ENCODE measurements at places on chromosomes 16 and 17.

- DNase-seq, result no peak
These were observed 68.1 kb downstream of the IRF8 start for GRCh38 chr16:85967111-85967510.

- no peak for DNase-seq
These were observed 344.2 kb downstream of the CPPED1 start for GRCh38 chr16:12459391-12460063.

DNA sequence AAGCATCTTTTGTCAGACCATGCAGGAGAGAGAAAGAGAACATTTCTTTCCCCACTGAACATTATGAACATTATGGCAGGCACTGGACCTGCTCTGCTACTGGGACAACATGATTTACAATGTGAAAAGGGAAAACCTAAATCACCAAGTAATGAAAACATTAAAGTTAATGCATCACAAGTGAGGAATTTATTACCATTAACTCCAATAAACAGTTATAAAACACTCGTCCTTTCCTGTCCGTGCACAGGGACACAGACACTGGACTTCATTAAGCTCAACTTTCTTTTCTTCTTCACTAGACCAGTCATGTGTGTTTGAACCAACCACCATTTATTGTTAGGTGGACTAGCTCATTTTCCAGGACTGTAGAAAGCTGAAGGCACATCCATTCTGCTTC, 95.4 kb downstream of the SNX11 start:
- no peak for DNase-seq

DNA sequence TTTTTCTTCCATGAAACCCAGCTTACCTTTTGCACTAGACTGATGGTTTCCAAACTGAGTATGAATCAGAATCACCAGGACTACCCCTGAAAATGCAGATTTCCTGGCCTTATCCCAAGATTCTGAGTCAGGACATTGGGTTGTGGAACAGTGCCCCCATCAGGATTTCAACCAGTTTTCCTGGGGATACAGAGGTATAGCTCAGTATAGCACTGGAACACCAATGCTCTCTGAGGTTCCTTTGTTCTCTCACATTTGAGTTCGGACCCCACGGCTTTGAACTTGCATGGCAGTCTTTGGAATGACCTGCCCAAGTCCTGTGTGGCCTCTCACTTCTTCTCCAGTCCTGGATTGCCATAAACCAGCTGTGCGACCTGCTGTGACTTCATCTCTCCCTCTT, 12.8 kb upstream of the CCL8 start:
- DNase-seq, result no peak

DNA sequence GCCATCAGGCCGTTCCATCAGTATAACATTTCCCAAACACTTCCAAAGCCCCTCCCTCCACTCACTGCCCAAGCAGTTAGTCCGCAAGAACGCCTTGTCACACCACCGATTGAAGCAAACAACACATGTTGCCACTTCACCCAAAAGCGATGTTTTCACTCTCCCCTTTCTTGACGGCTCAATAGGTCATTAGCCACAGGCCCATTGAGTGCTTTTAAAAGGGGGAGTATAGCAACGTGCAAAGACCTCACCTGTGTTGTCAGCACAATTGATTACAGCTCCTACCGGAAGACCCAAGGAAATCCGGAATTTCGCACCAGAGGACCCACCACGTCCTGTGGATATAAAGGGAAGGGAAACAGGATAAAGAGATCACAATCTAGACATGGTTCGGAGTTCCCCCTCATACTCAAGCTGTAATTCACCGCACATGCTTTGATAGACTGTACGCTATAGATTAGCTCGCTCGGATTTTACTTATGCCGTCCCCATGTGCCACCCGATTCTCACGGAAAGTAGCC, 690 bp downstream of the RPL23 start:
- DNase-seq, result no peak

- DNase-seq, result no peak
These were observed 439.2 kb upstream of the SOX9 start for GRCh38 chr17:71681427-71682173.

GRCh38 chr16:29848420-29849297, 14.4 kb downstream of the CDIPT start:
- DNase-seq, result peak; percentile 41

- no peak for DNase-seq
These were observed 2.9 kb upstream of the DEF8 start for GRCh38 chr16:89945654-89946053.

DNA sequence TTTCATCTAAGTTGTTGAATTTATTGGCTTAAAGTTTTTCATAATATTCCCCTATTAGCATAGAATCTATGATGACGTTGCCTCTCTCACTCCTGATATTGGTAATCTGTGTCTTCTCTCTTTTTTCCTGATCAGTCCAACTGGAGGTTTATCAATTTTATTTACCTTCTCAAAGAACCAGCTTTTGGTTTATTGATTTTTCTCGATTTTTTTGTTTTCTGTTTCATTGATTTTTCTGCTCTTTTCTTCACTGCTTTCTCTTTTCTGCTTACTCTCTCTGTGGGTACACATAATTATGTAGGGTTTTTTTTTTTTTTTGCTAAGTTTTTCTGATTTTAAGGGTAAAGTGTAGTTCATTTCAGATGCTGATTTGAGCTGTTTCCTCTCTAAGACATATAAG, 29.7 kb downstream of the MRTFB start:
- DNase-seq, result no peak

GRCh38 chr17:63492940-63493339, 16.1 kb downstream of the ACE start:
- no peak for DNase-seq

DNA sequence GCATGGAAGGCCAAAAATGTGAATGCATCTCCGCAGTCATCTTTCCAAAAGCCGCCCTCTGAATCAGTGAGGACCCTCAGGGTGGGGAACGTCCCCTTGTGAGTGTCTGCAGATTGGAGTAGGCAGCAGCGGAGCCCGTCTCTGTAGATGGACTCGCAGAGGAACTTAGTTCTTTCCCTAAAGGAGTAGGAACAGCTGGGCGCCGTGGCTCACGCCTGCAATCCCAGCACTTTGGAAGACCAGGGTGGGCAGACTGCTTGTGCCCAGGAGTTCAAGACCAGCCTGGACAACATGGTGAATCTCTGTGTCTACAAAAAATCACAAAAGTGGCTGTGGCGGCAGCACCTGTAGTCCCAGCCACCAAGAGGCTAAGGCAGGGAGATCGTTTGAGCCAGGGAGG, 53.7 kb downstream of the WDR45B start:
- DNase-seq, result no peak

DNA sequence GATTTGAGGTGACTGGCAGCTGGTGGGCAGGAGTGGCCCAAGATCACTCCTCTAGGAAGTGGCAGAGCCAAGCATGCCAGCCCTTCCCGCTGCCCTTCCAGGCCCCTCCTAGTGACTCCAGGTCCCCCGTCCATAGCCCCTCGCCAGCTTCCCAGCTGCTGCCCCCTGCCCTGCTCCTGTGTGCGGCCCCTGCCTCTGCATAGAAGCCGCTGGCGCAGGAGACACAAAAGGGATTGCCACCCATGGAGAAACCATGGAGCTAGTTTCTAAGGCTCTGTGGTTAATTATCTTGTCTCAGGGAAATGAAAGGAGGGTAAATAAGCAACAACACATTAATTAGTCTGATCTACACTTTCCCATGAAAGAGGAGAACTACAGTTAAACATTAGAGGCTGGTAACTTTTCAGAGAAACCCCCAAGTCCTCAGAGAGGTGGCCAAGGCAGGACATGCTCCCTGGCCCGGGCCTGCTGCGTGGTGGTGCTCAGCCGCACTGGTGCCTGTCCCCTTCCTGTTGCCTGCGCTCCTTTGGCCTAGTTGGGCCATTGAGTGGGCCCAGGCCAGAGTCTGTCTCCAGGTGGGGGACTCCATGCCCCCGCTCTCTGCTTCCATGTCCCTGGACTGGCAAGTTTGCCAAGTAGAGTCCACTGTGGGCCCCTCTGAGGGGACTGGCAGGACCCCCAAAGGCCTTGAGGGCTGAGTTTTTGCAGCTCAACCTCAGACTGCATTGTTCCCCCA, 65.2 kb downstream of the PRMT7 start:
- DNase-seq, result no peak

DNA sequence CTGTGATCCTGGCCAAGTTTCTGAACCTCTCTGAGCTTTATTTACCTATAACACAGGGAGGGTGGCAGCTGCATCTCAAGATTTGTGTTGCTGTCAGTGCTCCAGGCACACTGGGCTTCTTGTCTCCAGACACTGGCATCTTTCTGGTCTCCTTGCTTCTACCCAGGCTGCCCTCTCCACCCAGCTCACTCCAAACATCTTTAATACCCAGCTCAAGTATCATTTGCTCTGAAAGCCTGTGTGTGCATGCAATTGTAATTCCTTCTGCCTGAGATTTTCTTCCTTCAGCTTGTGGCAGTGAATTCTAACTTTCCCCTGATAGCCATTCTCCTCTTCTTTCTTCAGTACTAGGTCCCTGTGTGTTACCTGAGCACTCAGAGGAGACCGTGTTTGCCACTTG, 50.7 kb upstream of the USP7 start:
- no peak for DNase-seq

GRCh38 chr17:48869821-48870318, 22.7 kb upstream of the ATP5MC1 start:
- no peak for DNase-seq

GRCh38 chr16:4814542-4815173, 12.2 kb upstream of the ROGDI start:
- no peak for DNase-seq

DNA sequence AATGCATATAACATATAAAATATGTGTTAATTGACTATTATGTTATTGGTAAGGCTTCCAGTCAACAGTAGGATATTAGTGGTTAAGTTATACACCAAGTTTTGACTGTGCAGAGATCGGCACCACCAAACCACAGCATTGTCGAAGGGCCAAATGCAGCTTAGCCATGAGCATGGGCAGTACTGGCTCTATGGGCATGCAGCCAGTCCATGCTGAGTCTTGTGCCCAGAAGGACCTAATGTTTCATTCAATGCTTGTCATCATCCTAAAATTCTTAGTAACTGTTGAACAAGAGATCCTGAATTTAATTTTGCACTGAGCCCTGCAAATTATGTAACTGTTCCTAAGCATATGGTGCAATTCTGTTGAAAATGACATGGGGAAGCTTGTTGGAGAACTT, 233.4 kb upstream of the HS3ST3A1 start:
- DNase-seq, result no peak

DNA sequence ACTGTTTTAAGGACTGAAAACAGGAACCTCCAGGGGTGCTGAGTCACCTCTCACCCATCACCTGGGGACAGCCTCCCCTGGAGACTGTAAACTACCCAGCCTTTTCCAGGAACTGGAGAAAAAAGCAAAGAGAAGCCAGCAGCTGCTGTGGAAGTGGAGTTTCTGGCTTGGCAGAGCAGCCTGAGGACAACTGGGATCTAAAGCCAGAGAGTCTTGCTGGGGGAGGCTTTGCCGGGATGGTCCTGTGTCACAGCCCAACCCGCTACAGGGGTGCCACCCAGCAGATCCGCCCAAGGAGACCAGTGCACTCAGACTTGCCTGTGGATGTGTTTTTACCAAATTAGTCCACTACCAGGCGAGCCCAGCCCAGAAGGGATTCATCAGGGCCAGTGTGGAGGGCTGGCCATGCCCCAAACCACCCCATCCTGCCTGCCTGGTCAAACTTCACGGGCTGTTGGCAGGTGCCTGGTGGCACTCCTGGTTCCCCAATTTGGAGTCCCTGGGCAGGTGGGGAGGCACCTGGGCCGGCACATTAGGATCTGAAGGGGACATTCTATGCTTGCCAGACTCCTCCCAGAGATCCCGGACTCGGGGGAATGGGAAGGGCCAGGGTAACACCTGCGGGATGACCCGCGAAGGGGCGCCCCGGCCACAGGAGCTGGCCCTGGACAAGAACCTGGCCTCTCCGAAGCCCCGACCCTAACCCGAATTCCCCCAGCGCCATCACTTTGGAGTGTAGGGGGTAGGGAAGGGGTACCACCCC, 771 bp downstream of the MSRB1 start:
- DNase-seq, result no peak

- DNase-seq, result no peak
These were observed 155.7 kb downstream of the CCDC182 start for GRCh38 chr17:57589151-57590034.

All from tibial nerve (tissue), 4 donors.